ENCODE measurements at places on chromosomes 11 and 22.

- DNase-seq, result no peak
These were observed 53.4 kb upstream of the EMID1 start for GRCh38 chr22:29152045-29152953.

DNA sequence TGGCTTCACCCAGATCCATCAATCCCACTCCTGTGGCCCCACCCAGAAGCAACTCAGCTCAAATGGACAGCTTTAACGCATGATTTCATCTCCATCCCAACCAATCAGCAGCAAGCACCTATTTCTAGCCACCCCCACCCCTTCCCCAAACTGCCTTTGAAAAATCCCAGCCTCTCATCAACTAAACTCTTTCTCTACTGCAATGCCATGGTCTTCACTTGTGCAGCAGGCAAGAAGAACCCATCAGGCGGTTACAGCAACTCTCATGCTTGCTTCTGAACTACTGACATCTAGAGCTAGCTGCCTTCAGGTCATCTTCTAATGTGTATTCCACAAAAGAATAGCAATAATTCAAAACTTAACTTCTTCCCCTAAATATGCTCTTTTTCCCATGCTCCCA lies 42.1 kb upstream of the STK33 start:
- no peak for DNase-seq

- DNase-seq, result no peak
These were observed 9.9 kb upstream of the MRPL11 start for GRCh38 chr11:66448523-66448922.

GRCh38 chr11:77726524-77726923 lies 88.9 kb upstream of the CLNS1A start:
- DNase-seq, result no peak

DNA sequence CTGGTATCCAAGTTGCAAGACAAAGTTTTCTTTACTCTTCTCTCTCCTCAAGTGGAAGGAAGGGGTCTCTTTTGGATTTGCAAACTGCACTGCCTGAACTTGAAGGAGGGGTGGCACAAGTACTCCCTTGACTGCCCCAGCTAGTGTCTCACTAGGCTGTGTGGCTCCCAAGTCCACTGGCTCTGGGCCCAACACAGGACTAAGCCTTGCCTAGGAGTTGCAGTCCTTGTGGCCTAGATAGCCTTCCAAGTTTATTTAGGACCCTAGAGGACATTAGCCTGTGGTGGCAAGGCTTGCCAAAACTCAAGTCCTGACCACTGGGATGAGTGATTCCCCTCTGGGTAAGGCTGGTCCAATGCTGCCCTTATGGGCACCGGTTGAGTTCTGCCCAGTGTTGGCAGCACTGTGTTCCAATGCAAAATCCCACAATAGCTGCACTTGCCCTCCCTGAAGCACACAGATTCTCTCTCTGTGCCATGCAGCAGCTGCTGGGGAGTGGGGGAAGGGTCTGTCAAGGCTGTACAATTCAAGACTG lies 10.2 kb upstream of the WEE1 start:
- DNase-seq, result no peak

- no peak for DNase-seq
These were observed 439.4 kb upstream of the ARHGAP42 start for GRCh38 chr11:100247704-100248103.

- no peak for DNase-seq
These were observed 17.7 kb downstream of the CDKN1C start for GRCh38 chr11:2867722-2868505.

GRCh38 chr11:11416917-11417316 lies 63.9 kb upstream of the CSNK2A3 start:
- DNase-seq, result no peak

DNA sequence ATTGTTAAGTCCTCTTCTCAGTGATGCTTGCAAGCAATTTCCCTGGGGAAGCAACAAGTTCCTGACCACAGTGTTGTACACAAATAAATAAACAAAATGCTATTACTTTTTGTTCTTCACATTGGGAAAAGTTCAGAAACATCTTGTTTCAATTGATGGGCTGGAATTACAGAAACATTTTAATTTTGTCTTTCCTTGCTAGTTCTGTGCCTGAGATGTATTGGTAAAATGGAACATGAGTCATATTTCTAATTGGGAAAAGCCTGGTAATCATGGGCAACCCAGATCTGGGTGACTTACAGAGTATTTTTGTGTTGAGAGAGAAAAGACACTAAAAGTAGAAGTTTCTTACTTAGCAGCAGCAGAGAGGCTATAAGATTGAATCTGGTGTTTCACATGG lies 576 bp upstream of the BLID start:
- DNase-seq, result no peak

GRCh38 chr11:75925785-75926164 lies 110.8 kb downstream of the UVRAG start:
- no peak for DNase-seq

DNA sequence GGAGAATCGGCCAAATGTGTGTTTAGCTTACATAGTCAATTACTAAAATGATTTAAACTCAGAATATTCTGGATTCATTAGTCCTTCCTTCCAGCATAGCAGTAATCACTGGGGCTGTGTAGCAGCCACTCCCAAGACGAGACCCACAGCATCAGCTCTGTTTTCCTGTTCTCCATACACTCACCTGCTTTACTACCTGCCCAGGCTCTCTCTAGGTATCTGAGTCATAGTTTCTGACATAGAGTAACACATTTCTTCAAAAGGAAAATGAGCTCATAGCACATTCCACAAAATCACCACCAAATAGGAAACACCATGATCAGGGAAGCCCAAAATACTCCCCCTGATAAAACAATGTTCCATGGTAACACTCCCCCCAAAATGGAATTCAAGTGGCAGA lies 22.9 kb downstream of the MORC2 start:
- DNase-seq, result no peak
